ENCODE measurements at places on chromosomes 2 and 18.
A peak's percentile ranks its signal among the peaks of the same experiment; 100 is the strongest.

DNA sequence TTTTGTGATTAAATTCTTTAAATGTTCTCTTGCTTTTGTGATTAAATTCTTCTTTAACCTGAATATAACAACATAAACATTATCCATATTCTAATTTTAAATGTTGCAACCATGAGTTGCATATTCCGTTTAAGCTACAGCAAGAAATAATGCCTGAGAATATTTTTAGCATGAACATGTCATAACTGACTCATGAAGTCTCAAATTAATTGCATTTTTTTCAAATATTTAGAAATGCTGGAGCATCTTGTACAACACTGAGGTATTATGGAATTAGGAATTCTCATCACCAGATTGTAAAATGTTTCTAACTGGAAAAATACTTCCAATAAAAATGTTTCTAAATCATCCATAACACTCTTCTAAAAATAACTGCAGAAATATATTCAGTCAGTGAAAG is 14.7 kb downstream of the ROCK2 start:
- DNase-seq: no peak

DNA sequence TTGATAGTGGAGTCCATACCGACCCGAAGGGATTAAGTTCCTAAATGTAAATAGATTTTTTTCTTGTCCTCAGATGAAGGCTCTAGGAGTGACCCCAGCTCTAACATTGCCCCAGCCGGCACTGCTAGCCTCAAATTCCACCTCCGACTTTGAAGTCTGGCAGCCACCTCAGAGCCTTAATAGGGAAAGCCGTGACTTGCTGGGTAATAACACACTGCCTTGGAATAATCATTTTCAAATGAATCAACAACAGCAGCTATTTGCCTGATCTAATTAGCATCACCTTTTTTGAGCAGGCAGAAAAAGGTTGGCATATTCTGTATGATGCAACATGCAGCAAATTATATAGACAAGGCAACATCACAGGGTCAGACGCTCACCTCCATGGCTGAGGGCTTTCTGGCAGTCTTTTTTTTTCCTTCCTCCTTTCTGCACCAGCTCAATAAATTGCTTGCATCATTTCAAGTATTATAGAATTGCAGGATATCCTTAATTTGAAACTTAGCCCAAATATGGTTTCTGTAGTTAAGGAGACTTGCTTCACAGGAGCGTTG is 276.5 kb upstream of the ATP5MC3 start:
- no peak for DNase-seq

- DNase-seq: no peak
Measured at GRCh38 chr18:40653682-40654081, 1301.4 kb upstream of the PIK3C3 start.

- peak; percentile 67 for DNase-seq
Measured at GRCh38 chr2:239298116-239298804, 102.6 kb downstream of the HDAC4 start.

GRCh38 chr2:102771114-102771513 is 9.3 kb downstream of the TMEM182 start:
- DNase-seq: no peak

GRCh38 chr2:54603357-54603756 is 120.1 kb upstream of the EML6 start:
- no peak for DNase-seq

DNA sequence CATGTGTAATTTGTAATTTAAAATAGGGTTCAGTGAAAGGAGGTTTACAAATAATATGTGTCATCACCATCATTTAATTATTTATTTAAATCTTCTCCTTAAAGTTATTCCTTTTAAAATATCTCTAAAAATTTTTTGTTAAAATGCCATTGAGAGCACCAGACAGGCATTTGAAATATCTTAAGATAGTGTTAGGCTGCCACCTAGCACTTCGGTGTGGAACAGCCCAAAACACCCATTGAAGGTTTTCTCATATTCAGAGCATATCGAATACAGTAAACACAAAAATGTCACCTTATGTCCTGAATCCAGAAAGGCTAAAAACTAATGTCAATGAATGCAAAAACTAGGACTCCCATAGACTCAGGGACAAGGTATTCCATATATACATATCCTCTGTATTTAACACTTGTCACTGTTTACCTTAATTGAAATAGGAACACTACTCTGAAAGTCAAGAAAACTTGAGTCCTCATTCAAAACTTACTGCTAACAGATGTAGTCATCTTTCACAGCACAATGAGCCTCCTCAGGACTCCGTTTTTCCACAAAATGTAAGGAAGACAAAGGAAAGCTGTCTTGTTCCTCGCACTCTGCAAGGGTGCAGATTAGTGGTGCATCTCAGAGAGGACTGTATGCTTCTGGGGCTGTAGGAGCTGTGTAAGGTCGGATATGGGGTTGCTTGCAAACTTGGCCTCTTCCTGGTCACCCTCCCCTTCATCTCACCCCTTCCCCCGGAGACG is 329.5 kb downstream of the PAX3 start:
- DNase-seq: no peak

- DNase-seq: peak; percentile 25
Measured at GRCh38 chr2:235390108-235390815, 103.6 kb upstream of the AGAP1 start.

- no peak for DNase-seq
Measured at GRCh38 chr2:117726747-117727146, 87.7 kb upstream of the DDX18 start.

- no peak for DNase-seq
Measured at GRCh38 chr2:151973901-151974199, 125.0 kb downstream of the CACNB4 start.

DNA sequence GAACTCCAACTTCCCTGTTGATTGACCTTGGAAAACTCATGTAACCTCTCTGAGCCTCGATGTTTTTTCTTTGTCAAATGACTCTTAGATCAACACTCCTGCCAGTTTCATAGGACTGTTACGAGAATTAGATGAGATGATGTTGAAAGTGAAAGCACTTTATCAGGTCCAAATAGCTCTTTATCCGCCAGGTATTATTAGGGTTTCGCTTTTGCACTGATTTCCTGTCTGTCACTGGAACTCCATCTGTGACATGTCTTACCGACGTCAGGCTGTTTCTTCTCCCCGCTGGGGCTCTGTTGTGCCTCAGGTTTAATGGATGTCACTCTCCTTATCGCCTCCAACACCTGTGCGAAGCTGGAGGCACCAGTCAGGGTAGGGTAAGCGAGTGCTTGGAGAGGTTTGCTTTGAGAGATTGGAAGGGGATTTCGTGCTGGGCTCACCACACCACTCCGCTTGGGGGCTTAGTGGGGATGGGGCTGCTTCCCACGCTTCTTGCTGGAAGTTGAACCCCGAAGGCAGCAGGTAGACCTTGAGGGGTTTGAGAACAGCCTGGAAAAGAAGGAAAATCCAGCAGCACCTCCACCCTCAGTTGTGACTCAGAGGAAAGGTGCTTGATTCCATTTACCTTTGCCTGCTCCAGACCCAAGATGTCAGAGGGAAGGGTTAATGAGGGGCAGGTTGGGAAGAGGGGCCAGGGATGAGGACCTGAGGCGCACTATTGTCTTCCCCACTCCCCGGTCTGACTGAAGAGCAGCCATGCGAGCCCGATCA is 4.3 kb downstream of the GAD1 start:
- no peak for DNase-seq

DNA sequence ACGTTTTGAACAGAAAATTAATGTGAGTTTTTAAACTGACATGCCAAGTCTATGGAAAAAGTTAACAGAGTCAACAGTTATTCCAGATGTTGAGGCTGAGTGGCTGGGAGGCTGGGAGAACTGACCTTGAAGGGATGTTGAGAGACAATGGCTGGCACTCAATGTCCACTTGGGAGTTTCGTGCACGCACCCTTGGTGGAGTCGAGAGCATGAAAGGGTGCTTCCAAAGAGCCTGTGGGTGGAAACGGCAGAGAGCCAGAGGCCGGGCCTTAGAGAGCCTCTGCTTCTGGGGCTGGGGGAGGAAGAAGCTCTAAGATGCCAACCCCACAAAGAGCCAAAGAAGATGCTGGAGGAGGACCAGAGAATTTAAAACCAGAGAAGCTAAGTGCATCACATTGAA is 63.4 kb upstream of the L3MBTL4 start:
- no peak for DNase-seq

DNA sequence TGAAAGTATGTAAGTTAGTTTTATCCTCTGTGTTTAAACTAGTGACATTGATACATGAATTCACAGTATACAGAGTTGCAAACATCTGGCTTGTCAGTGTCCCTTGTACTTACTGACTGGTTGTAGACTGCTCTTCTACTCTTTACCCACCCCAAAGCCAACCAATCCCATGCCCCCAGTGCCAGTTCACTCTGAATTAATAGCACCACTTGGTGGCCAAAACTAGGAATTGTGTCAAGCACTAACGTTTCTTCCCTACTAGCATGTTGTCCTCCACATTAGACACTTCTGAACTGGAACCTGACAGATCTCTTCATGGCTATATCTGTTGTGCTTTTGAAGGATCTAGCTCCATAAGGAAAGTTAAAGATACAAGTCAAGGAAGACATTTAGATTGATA is 27.2 kb upstream of the OTX1 start:
- DNase-seq: no peak

DNA sequence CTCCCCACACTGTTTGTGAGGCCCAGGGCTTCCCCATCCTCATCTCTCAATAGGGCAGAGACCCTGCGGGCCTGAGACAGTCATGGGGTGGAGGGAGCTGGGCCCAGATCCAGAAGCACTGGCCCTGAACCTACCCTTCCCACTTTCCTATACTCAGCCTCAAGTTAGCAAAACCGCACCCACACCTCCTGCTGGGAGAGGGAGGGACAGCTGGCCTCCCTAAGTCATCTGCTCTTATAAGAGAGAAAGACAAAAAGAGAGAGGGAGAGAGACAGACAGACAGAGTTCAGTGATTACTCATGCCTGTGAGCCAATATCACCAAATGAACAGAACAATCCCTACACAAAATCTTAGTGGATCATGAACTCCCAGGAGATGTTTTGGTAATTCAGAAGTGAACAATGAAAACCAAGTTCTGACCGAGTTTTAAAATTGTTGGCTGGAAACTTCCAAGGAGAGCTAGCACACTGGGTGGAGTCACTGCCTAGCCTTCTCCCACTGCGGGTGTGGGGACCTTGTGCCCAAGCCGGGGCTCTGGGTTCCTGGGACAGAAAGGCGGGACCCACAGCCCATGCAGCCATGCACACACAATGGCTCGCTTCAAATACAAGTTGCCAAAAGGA is 130.5 kb downstream of the PXDN start:
- no peak for DNase-seq

DNA sequence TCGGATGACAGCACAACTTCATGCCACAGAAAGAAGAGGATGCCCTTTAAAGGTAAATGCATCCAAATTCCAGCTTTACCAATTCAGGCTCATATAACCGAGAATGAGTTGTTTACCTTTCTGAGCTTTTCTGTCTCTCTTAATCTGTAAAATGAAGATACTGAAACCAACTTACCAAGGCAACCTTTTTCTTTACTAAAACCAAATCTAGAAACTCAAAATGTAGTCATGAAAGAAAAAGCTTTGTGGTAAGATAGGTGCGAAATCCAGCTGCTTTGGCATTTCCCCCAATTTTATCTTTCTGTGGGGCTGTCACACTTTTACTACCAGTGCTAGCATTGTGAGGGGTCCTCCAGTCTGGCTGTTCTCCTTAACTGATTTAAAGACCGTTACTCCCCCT is 240.4 kb downstream of the IKZF2 start:
- DNase-seq: no peak

GRCh38 chr2:230693411-230693810 is 19.2 kb upstream of the CAB39 start:
- no peak for DNase-seq

DNA sequence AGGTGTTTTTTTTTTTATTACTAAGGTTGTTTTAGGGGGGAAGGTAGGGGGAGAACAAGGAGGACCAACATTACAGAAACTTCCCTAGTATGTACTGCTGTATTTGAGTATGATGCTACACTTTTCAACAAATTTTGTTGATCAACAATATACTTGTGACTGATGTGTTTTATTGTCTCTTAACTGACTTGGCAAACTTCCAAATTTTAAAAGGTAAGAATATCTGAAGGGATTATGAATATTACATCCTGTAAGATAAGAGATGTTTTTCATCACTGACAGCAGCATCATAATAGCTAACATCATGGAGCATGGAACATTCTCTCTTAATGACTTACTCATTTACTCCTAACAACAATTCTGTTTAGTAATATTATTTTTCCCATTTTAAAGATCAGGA is 86.0 kb upstream of the KIF5C start:
- DNase-seq: no peak

DNA sequence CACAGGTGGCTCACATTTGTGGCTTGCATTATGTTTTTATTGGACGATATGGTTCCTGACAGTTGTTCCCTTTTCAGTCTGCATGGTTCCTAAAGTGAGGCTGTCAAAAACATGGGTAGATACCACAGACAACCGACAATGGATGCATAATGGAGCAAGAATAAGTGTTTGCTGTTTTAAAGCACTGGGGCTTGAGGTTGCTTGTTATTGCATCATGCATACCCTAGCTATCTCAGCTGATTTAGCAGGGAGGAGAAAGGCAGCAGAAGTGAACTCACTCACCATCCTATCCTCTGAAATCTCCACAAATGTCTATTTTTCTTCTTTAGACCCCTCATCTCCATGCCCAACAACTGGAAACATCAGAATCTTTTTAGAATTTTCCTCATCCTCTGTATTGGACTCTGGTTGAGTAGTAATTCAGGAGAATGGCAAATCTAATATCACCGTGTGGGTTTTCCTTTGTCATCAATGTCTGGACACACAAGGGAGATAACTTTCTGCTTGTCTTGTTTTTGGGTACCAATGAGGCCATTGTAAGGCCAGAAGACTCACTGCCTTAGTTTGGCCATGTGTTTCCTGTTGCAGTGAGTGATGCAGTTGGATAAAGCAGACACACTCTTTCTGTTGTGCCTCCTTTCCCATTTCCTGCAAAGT is 46.7 kb downstream of the FBXO48 start:
- DNase-seq: no peak

DNA sequence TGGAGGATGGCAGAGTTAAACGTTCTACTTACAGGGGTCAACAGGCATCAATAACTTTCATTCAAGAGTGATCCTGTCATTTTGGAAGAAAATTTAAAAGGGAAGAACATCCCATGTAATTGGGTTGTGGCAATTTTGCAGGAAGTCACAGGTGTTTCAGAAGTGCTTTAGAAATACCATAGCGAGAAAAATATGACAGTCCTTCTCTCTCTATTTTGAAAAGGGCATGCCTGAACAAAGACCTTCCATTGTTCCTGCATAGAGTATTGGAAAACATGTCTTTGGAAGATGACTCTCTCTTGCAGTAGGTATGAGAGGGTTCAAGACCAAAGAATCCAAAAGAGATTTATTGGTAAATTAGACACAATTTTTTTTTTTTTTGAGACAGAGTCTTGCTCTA is 81.8 kb upstream of the SERTAD2 start:
- DNase-seq: no peak

- DNase-seq: no peak
Measured at GRCh38 chr2:162317861-162318327, 590 bp downstream of the IFIH1 start.

DNA sequence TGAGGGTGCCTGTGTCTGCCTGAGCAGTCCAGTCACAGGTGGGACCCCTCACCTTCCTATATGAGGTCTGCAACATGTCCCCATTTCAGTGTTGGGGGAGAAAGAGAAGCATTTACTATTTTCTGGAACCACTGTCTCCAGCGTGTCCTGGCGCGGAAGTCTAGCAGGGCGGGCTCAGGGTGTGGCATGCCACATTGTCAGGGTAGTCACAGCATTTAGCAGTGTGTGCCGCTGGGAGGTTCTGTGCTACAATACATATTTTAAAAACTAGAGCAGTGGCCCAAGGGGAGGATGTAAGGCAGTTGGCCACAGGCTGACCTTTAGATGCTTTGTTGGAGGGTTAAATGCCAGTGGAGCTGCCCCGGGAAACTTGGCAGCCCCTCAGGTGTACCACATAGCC is 12.5 kb downstream of the UBE2F start:
- DNase-seq: no peak

- DNase-seq: no peak
Measured at GRCh38 chr2:225033440-225034318, 8.6 kb downstream of the DOCK10 start.
